ENCODE measurements at places on chromosomes 1 and 21.

DNA sequence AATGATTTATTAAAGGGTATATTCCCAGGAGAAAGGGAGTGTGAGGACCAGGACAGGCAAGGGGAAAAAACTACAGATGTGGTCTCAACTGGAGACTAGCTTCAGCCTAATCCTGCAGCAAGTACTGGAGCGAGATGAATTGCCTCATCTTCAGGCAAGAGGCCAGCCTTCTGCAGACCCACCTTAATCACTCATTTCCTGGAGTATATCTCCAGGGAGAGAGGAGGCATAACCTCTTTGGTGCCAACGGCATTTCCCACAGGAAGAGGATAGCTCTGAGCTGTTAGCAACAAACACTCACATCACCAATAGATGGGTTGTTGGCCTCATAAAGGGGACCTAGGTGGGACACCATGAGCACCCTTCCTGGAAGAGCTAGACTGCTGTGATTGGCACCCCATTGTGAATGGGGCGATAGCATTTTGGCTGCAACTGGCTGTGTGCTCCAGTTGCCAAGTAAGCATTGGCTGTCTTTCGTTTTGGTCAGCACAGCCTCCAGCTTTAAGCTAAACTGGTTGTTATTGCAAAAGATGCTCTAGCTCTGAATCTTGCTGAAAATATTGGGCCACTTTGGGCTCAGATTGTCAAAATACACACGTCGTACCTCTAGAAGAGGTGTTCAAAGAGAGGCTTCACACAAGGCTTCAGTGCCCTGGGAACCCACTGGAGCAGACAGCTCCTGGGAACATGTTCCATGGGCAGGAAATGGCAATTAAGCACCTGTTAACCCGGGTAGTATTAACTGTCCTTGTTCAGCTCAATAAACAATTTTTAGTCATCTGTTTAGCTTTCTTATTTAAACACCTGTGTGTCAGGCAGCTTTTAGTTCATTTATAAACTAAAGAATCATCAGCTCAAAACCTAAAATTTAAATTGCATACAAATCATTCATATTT, 314.8 kb upstream of the C1orf87 start:
- H3K4me3 ChIP-seq, result no peak overlapping the region
- DNase-seq, result peak; percentile 23
- H3K4me1 ChIP-seq, result no peaks in the 10 kb centered on the region

DNA sequence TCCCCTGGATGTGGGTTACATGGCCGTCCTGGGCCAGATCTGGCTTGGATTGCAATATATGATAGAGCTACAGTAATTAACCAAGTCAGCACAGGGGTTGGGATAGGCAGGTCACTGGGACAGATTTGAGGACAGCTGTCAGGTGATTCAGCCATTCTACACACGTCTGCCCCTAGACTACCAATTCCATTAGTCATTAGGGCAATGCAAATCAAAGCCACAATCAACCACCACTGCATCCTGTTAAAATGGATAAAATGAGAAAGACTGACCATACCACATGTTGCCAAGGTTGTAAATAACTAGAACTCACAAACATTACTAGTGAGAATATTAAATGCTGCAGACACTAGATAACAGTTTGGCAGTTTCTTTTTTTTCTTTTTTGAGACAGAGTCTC, 16.0 kb downstream of the C21orf58 start:
- DNase-seq, result peak; percentile 73
- H3K36me3 ChIP-seq, result peaks cover 4% of the 10 kb centered on the region
- no peak overlapping the region for H3K4me3 ChIP-seq
- no peaks in the 10 kb centered on the region for H3K27me3 ChIP-seq
- peaks cover 10% of the 10 kb centered on the region for H3K4me1 ChIP-seq

DNA sequence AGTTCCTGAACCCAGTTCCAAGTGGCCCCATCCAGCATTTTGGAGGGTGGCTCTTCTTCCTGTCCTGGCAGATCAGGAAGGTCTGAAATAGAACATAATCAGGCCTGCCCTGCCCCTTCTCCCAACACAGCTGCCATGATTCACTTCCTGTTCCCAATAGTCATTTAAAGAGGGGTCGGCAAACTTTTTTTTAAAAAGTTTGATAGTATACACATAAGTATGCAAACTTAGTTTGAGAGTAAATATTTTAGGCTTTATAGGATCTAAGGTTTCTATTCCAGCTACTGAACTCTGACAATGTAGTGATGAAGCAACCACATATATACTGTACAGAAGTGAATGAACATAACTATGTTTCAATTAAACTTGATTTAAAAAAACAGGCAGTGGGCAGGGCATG, 66.4 kb downstream of the LUZP1 start:
- H3K4me1 ChIP-seq, result peaks cover 55% of the 10 kb centered on the region
- H3K27me3 ChIP-seq, result no peaks in the 10 kb centered on the region
- no peaks in the 10 kb centered on the region for H3K36me3 ChIP-seq
- peak overlapping the region; percentile 86 for H3K27ac ChIP-seq

GRCh38 chr1:27099135-27099586, 55.8 kb downstream of the SLC9A1 start:
- no peak overlapping the region for H3K4me3 ChIP-seq
- DNase-seq, result no peak
- peak overlapping the region; percentile 89 for H3K27ac ChIP-seq

Data from PC-3 (cell line).